ENCODE measurements at places on chromosomes 11 and 22.
A peak's percentile ranks its signal among the peaks of the same experiment; 100 is the strongest.

DNA sequence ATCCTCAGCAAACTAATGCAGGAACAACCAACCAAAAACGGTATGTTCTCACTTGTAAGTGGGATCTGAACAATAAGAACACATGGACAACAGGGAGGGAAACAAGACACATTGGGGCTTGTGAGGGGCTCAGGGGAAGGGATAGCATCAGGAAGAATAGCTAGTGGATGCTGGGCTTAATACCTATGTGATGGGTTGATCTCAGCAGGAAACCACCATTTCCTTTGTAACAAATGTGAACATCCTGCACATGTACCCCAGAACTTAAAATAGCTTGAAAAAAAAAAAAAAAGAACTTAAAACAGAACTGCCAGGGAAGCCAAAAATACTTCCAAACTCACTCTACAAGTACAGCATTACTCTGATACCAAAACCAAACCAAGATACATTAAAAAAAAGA lies 33.8 kb downstream of the CASP4 start:
- DNase-seq, result no peak

DNA sequence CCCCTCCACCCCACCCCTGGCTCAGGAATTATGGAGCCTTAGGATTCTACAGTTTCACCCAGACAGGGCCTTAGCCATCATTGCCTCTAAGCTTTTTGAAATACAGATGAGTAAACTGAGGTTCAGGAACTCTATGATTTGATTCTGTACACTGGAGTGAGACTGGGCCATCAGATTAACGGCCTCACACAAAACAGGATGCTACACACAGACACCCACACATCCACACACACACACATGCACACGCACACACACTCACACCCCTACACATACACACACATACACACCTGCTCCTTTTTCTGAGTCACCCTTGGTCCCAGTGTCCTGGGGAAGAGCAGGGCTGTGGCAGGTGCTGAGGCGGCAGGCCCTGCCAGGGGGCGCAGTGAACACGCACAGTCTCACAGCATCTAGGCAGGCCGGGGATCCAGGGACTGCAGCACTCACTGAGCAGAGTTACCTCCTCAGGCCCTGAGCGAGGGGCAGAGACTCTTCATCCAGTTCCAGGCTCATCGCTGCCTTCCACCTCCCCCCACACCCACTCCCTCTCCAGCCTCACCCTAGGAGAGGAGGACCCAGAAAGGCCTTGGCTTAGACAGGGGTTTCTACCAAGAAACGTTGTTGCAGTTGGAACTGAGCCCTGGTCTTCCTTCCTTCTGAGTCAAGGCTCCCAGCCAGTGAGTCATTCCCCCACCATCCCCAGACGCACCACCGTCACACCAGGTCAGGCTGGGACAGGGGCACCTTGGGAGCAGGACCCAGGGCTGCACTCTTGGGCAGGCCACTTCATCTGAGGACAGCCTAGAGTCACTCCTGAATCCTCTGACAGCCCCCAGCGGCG lies 89.8 kb upstream of the PARVA start:
- DNase-seq, result no peak

- no peak for DNase-seq
These were observed 31.0 kb upstream of the HSD17B12 start for GRCh38 chr11:43649501-43649900.

DNA sequence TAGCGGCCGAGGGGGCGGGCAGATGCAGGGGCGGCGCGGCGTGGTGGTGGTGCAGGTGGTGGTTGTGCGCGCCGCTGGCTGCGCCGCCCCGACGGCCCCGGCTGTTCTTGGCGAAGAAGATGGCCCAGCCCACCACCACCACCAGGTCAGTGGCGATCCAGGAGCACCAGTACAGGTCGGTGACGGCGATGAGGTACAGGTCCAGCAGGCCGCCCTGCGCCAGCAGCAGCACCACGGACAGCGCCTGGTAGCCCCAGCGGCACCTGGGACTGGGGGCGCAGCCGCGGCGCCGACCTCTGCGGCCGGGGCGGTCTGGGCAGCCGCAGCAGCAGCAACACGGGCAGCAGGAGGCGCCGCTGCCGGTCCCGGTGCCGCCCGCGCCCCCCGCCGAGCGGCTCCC lies 879 bp downstream of the TMEM121B start:
- DNase-seq, result peak; percentile 24

GRCh38 chr11:112903340-112903739 lies 57.9 kb upstream of the NCAM1 start:
- DNase-seq, result no peak

GRCh38 chr11:46658259-46658658 lies 40.9 kb downstream of the ATG13 start:
- no peak for DNase-seq

DNA sequence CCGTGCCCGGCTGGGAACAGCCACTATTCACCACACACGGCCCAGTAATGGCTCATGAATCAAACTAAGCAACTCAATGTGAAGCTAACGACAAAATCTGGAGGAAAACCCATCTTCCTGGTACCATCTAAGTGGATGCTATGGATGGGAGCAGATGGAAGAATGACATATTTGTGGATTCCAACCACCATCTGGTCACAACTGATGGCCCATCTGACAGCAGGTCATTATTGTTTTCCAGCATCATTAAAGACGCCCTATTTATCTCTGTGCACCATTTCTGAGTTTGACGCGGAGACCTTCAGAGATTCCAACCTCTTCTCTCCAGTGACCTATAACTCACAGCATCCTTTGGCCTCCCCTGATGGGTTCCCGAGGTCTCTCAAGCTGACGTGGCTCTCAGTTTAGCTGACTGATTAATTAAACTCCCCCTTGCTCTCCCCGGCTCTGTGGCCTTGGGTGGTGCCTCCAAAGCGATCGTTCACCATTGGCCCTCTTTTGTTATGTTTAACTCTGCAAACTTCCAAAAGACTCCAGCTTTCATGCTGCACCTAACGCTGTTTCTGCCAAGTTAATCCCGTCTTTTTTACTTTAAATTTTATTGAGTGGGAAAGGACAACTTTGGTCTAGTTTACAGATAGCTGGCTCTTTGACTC lies 1514.4 kb downstream of the BRD1 start:
- no peak for DNase-seq

- DNase-seq, result no peak
These were observed 1503.9 kb downstream of the BRD1 start for GRCh38 chr22:48323746-48324145.

- no peak for DNase-seq
These were observed 1068.8 kb downstream of the DLG2 start for GRCh38 chr11:84558085-84558905.

GRCh38 chr22:25494774-25495173 lies 69.7 kb upstream of the GRK3 start:
- no peak for DNase-seq

DNA sequence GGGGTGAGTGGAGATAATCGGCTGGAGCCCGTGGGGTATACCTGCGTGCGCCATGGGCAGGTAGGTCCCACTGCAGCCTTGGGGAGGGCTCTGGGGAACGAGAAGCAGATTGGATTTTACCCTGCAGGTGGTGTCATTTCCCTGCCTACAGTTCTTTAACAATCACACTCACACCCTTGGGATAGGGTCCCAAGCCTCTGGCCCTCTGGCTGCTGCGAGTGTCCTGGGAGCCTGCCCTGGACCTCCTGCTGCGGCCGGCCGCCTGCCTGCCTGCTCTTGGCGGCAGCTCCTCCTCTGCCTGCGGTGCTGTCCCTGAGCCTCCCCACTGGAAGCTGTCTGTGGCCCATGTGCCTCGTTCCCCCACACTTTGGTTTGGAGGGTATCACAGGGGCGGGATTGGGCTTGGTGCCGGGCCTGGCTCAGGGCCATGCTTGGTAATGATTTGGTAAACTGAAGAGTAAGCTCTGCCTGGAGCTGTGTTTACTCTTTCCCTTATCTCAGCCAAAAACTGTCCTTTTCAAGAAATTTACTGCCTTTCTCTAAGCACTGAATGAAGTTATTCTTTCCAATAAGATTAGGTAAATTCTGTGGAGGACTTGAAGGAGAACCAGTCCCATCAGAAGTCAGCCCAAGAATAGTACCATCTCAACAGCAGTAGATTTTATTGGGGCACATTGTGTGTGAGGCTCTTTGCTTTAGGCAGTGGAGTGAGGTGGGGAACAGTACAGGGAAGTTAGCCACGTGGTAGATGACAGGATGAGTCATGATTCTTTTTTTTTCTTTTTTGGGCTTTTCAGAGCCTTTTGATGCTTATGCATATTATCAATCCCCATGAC lies 53.7 kb downstream of the TBC1D22A start:
- no peak for DNase-seq

DNA sequence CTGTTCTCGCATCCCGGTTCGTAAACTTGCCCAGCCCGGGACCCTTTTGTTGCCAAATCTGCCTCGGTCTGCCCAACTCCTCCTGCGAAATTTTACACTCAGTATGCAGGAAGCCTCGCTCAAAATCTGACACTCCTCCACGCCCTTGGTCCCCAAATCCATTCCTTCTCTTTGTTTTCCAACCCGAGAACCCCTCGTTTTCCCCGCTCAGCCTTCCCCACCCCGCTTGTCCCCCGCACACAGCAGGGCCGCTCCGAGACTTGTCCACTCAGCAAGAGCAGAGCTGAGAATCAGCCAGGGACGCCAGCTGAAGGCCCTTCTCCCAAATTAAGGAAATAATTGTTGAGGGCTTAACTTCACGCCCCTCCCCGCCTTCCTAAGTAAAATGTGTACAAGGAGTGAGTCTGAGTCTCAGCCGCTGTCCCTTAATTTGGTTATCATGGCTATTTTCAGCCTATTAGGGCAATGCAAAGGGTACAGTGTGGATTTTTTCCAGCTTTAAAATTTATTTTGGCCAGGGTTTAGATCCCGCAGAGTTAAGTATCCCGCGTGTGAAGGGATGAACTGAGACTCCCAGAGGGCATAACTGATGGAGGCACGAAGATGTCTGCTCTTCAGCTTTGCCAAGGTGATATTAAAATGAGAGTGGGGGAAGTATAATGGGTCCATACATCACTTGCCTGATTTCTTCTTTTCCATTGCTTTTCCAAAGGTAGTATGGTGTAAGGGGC lies 581 bp upstream of the FBXO3 start:
- DNase-seq, result no peak

DNA sequence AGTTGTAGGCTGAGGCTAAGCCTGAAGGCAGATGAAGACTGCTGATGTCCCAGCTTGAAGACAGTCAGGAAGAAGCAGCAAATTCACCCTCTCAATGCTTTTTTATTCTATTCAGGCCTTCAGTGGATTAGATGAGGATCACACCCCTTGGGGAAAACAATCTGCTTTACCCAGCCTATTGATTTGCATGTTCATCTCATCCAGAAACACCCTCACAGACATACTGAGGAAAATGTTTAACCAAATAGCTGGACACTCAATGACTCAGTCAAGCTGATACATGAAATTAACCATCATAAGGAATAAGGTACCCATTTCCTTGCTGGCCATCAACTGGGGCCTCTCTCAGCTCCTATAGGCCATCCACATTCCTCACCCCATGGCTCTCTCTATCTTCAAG lies 549.9 kb upstream of the CCDC90B start:
- no peak for DNase-seq

GRCh38 chr11:100709233-100709957 lies 22.3 kb downstream of the ARHGAP42 start:
- DNase-seq, result no peak

DNA sequence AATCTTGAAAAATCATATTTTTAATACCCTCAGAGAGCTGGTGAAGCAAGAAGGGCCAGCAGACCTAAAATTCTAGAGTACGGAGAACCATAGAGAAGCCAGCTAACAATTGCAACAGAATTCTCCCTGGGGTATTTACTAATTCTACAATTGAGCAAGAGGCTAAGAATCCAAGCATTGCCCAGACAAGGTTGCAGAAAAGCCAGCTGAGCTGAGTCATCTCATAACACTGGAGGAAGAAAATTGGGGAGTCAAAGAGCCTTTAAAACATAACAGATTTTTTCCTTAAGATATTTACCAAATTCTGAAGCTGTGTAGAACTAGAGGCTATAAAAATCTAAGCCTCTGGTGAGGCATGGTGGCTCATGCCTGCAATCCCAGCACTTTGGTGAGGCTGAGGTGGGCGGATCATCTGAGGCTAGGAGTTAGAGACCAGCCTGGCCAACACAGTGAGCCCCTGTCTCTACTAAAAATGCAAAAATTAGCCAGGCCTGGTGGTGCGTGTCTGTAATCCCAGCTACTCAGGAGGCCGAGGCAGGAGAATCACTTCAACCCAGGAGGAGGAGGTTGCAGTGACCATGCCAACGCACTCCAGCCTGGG lies 13.6 kb upstream of the TMEM216 start:
- no peak for DNase-seq

DNA sequence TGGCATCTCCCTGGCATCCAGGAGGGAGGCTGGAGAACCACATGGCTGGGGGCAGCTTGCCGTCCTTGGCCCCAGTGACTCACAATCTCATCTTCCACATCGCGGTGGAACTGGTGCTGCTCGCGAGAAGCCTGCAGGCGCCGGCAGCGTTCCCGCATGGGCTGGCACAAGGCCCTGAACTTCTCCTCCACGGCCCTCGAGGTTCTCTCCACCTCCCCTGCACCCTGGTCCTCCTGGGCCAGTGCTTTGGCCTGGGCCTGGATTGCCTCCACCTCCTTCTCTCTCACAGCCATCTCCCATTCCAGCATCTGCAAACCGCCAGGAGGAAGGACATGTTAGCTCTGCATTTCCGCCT lies 16.3 kb upstream of the RBM4B start:
- no peak for DNase-seq

GRCh38 chr11:32164836-32165235 lies 74.0 kb downstream of the RCN1 start:
- no peak for DNase-seq

DNA sequence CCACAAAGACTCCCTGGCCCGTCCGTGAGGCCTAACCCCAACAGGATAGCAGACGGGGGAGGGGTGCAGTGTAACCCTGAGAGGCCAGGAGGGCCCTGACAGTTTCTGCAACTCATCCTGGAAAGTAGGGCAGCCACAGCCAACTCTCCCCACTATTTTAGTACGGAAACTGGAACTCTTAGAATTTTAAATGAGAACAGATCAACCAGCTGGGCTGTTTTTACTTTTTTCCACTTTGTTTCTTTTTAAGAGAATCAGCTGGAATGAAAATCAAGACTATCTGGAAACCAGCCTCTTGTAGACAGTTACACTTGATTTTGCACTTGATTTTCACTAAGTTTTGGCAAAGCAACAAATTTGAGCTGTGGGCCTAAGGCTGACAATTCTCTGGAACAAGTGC lies 42.7 kb upstream of the NRIP3 start:
- DNase-seq, result no peak

DNA sequence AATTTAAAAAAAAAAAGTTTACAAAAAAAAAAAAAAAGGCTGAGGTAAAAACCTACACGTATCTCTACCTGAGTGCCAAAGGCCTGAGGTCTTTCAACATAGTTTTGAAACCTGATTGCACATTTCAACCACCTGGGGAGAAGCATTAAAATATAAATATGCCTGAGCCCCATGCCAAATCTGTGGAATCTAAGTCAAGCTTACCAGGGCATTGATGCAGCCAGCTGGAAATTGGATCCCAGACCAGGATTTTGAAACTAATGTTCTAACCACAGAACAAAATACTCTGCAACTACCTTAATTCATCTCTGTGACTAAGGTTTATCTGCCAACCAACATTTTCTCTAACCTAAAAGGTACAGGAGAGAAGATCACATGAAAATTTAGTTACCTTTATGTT lies 38.8 kb upstream of the CHRNA10 start:
- no peak for DNase-seq

Measured in activated T-helper 1 cell treated with anti-CD3 and anti-CD28 coated beads, Interleukin-2, amount 50 U/mL, for 16 hours (primary cell).